Mucosa of descending colon (tissue), 3 donors: ENCODE measurements at places on chromosomes 12 and 14. TPM values are rescaled to one million over a fixed set of nuclear protein-coding genes. Genes with fewer than 3 reads are reported as not detected.

The FOXA1 gene
- total RNA-seq, result 21.1 TPM

The TRHDE gene
- 4.7 TPM for total RNA-seq

The SARNP gene
- 38.7 TPM for total RNA-seq

The GDF3 gene
- not detected for total RNA-seq

The HOXC9 gene
- total RNA-seq, result not detected

The KLRK1 gene
- total RNA-seq, result 3.9 TPM

The SLC10A1 gene
- not detected for total RNA-seq

The ACTN1 gene
- total RNA-seq, result 128 TPM

The GRIP1 gene
- total RNA-seq, result 6.6 TPM

The TMEM63C gene
- 40.8 TPM for total RNA-seq

The DNAJC22 gene
- total RNA-seq, result 6.7 TPM

The CLEC4A gene
- 1.1 TPM for total RNA-seq

The LHX5 gene
- total RNA-seq, result not detected

The RDH12 gene
- not detected for total RNA-seq

The NANOG gene
- not detected for total RNA-seq

The KRT78 gene
- not detected for total RNA-seq

The C12orf54 gene
- not detected for total RNA-seq

The PIWIL1 gene
- total RNA-seq, result not detected

The TAS2R10 gene
- total RNA-seq, result 0.87 TPM

The CIDEB gene
- 15.8 TPM for total RNA-seq

The KMT2D gene
- total RNA-seq, result 88.5 TPM

The RNASE3 gene
- not detected for total RNA-seq

The HNF1A gene
- total RNA-seq, result 22.6 TPM

The NPFF gene
- not detected for total RNA-seq

The LTBR gene
- 142 TPM for total RNA-seq

The CLMN gene
- 73.7 TPM for total RNA-seq

The IL22 gene
- total RNA-seq, result not detected

The MSI1 gene
- 3.7 TPM for total RNA-seq

The SIX6 gene
- total RNA-seq, result not detected

The SLC2A14 gene
- total RNA-seq, result 0.81 TPM

The FBLN5 gene
- 56.7 TPM for total RNA-seq

The PTHLH gene
- total RNA-seq, result 2.2 TPM

The SCN8A gene
- total RNA-seq, result 3.6 TPM

The DNM1L gene
- 58.8 TPM for total RNA-seq

The MYH7 gene
- 6.2 TPM for total RNA-seq

The PRB4 gene
- total RNA-seq, result not detected

The OVCH1 gene
- not detected for total RNA-seq

The PARP11 gene
- 8.5 TPM for total RNA-seq

The TESPA1 gene
- total RNA-seq, result 2.7 TPM

The SERPINA5 gene
- 0.53 TPM for total RNA-seq

The PAX9 gene
- 0.29 TPM for total RNA-seq

The DIO3 gene
- total RNA-seq, result 2.5 TPM

The PDE3A gene
- 83.9 TPM for total RNA-seq

The WNT1 gene
- total RNA-seq, result not detected

The PYM1 gene
- total RNA-seq, result 29.7 TPM

The TAS2R42 gene
- total RNA-seq, result not detected

The OR6C2 gene
- total RNA-seq, result not detected

The SLC6A13 gene
- not detected for total RNA-seq

The NUDT14 gene
- total RNA-seq, result 26.9 TPM

The IL26 gene
- not detected for total RNA-seq

The CIROP gene
- total RNA-seq, result 0.13 TPM

The CHPT1 gene
- 98.2 TPM for total RNA-seq

The CAPZA3 gene
- not detected for total RNA-seq

The EGLN3 gene
- 72.8 TPM for total RNA-seq

The GPR137C gene
- total RNA-seq, result 0.51 TPM

The PRB2 gene
- total RNA-seq, result not detected

The FGF6 gene
- not detected for total RNA-seq

The TEX22 gene
- total RNA-seq, result 2.0 TPM
